ENCODE measurements at places on chromosomes 7 and 10.

DNA sequence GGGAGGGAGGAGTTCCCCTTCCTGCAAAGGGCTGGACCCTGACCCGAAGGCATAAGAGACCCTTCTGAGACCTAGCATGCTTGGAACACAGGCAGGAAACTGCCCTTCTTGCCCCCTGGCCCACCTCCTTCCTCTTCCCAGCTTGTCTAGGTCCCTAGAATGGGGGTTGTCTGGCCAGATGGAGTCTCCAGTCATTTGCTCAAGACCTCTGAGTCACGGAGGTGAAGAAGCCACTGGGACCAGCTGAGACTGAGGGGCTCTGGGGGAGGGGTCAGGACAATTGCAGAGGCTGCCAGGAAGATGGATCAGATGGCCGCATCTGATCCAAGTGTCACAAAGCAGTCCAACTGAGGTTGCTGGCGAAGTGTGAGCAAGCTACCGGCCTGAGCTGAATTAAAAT lies 46.2 kb downstream of the COL13A1 start:
- peak; percentile 50 for DNase-seq

- no peak for DNase-seq
Measured at GRCh38 chr7:102913826-102914225, 1.0 kb downstream of the LRRC17 start.

DNA sequence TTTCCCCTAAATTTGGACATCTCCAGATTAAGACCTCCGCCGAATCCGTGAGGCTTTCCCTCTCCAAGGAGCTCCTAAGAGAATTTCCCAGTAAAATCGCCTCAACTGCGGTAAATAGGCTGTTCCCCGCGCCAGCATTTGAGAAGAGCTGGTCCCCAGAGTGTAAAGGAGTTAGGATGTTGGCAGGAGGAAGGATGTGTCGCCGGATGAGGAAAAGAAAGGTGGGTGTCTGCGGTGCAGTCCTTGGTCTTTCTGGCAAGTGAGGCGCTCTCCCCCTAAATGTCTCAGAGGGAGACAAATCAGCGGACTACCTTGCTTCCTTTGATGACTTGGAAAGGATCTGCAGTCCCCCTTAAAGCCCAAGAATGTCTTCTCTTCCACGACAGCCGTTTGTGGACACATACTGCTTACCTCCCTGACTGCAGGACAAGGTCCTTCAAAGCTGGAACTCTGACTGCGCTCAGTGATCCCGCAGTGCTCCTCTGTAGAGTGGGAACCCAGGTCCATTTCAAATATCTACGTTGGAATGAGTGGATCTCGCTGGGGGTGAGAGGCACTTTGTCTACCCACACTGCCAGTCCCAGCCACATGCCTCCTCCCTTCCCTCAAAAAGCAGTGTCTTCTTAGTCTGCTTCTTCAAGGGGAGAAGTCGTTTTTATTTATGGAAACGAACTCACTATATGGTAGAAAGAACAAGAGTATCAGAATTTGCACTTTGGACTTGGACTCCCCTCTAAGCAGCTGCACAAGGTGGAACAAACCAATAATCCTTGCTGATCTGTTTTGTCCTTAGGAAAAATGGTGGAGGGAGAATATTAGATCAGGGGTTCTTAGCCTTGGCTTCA lies 1.1 kb upstream of the DLG5 start:
- peak; percentile 27 for DNase-seq

GRCh38 chr7:138006106-138006505 lies 4.2 kb upstream of the CREB3L2 start:
- no peak for DNase-seq

DNA sequence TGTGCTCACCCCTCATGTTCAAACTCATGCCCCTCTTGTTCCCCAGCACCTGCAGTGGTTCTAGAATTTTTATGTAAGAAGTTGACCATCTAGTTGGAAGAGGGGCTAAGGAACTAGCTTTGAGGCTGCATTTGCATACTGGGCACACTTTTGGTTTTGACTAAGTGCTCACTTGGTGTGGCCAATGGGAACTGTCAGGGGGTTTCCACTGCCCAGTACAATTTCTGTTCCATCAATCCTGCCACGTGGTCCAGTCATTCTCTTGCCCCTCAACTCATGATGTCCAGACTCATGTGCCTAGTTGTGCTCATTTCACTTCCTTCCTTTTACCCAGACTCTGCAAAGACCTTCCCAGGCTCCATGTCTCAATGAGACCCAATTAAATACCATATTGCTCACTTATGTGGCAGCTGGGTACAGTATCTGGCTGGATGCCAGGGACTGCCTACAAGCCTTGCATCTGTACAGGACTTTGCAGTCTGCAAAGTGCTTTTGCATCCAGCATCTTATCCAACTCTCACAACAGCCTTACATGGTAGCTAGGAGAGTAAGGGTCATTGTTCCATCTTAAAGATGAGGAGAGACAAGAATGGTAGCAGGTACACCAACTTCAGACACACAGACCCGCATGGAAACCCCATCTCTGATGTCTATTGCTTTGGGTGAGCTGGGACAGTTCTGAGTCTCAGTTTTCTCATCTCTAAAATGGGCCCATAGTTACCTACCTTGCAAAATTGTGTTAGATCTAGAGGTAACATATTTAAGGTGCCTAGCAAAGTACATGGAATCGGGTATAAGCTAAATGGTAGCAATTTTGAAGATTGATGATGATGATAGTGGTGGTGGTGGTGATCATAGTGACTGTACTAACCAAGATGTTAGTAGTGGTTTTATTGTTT lies 30.1 kb upstream of the KCNMA1 start:
- DNase-seq = no peak

DNA sequence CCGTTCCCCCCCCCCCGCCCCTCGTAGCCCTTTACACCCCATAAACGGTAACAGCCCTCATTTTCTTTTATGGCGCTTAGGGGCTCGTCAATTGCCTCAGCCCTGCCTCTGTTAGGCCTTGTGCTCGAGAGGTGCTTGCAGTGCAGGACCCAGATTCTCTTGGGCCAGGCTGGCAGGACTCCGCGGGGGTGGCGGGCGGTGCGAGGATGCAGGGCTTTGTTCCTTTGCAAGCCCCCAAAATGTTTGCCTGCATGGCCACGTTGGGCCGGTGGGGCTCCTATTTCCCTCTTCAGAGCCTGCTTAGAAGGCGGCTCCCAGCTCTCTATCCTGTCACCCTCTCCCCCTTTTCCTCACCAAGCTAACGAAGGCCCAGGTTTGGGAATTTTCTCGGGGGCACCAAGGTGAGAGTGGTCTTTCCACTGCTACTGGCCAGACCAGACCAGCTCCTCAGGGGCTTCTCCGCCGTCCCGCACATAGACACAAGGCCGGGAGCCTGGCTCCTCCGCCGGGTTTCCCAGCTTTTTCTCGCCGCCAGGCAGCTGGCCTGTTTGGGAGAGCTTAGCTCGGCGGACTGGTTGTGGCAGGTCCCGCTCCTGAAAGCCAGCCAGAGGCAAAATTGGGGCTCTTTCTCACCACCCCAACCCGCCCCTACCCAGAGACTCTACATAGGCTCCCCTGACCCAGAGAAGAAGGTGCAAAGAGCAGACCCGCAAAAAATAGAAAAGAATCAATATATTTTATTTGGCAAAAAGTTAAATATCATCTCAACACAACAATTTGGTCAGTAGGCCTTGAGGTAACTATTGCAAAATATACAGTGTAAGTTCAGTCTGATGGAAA lies 3.4 kb downstream of the HOXA9 start:
- DNase-seq = no peak

DNA sequence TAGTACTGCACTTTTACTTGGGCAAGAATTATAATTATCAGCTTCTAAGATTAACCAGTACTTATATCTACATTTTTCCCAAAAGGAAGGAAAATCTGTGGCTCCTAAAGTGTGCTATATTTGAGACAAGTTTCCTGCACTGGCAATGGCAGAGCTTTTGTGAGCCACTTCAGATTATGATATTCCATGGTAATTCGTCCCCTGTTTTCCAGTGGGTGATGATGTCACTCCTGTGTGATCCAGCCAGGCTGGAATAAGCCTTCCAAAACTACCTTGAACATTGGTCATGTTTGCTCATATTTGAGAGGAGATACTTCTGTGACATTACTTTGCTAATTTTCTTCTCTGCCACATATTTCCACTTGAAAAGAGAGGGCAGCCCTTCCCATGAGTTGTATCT lies 302.1 kb downstream of the MDFIC start:
- no peak for DNase-seq

DNA sequence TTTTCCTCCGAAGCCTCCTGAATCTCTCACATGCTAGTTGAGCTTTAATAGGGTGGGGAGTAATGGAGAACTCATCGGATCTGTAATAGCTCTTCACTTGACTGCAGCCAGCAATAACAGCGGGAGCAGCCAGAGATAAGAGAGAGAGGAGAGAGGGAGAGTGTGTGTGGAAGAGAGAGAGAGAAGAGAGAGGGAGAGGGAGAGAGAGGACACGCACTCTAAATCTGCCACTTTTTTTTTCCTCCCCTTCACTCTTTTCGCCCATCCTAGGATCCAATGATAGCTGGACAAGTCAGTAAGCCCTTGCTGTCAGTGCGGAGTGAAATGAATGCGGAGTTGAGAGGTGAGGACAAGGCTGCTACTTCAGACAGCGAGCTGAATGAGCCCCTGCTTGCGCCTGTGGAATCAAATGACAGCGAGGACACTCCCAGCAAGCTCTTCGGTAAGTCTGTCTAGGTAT lies 107.9 kb downstream of the POU6F2 start:
- no peak for DNase-seq

- DNase-seq = no peak
Measured at GRCh38 chr10:35887685-35888084, 245.6 kb upstream of the FZD8 start.

DNA sequence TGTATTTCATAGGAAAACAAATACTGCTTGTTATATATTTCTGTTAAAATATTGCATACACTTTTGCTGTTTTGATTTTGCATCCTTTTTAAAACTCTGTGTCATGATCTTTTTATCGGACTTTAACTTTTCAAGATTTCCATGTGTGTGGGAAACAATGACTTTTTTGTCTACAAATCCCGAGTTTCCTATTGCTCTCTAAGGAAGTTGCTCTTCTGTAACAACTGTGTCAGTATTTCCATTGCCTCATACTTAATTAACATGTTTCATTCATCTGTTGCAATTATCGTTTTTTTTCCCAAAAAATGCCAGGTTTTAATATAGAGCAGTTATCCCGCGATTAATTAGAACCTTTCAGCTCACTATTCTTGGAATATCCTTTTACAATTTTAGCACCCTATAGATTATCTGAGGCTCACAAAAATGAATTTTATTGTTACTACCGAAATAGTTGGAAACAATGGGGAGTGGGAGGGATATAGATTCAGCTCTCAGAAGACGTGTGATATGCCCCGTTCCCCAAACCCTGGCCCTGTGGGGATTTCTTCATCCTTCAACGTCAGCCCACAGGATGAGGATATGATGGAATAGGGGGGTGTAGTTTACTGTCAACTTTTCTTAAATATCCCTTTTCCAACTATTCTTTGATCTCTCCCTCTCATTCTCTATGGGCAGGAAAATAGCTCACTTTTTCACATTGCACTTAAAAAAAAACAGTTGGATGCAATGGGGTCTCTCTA lies 297.6 kb upstream of the IGFBP3 start:
- no peak for DNase-seq

DNA sequence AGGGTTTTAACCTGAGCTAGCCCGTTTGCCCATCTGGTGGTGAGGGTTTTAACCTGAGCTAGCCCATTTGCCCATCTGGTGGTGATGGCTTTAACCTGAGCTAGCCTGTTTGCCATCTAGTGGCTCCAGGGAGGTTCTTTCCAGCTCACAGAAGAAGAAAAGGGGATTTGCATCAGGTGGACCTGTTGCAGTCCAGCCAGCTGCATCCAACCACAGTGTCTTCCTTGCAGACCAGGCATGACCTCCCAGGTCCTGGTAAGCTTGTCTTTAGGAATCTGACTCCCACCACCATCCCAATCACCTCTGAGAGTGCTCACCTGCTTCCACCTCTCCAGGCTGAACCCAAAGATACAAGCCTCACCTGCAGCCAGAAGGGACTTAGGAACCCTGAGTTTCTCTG lies 62.4 kb upstream of the EMX2 start:
- DNase-seq = no peak

GRCh38 chr7:55975988-55976633 lies 11.7 kb downstream of the NIPSNAP2 start:
- DNase-seq = no peak

GRCh38 chr7:43491984-43492383 lies 90.9 kb upstream of the STK17A start:
- DNase-seq = peak; percentile 67

DNA sequence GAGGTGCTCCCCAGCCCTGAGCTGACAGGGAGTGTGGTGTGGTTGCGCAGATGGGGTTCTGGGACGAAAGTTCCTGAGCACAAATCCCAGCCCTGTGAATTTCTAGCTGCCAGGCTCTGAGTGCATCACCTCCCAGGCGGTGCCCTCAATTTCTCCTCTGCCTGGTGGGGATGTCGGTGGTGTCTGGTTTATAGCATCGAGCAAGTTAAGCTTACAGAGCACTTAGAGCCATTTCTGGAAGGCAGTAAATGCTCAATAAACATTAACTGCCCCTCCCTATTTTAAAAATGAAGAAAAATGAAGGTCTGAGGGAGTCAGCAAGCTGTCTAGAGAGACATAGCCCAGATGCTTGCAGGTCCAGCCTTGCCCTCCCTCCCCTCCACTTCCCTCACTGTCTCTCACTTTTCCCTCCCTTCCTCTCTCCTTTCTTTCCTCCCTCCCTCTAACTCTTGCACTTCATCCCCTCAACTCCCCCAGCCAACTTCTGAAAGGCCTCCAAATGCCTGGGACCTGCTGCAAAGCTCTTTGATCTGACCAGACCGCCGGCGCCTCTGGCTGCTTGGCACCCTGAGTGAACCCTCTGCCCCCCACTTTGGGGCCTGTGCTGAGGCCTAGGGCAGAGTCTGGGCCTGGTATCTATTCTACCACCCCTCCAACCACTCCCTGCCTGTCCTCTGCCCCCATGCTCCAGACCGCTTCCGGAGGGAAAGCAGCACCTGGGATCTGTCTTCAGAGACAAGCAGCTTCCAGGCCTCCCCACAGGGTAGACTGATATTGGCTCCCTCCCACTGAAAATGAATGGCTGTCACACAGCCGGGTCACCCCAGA lies 438.3 kb downstream of the RPS24 start:
- DNase-seq = no peak

DNA sequence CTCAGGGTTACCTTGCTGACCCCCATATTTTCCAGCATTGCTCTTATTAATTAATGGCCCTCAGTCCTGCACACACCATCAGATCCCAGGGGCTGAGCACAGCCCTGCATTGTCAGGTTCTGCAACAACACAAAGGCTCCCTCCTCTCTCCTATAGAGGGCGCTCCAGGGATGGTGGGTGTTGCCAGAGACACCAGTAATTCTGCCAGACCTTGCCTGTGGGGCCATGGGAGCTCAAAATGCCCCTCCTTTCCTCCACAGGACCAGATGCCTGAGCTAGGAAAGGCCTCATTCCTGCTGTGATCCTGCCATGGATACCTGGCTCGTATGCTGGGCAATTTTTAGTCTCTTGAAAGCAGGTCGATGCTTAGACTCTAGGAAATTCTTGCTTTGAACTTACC lies 42.8 kb upstream of the PRSS58 start:
- DNase-seq = peak; percentile 11
